ENCODE measurements at places on chromosomes 1 and 21.

- DNase-seq: no peak
Measured at GRCh38 chr1:30606166-30606565, 117.2 kb downstream of the MATN1 start.

DNA sequence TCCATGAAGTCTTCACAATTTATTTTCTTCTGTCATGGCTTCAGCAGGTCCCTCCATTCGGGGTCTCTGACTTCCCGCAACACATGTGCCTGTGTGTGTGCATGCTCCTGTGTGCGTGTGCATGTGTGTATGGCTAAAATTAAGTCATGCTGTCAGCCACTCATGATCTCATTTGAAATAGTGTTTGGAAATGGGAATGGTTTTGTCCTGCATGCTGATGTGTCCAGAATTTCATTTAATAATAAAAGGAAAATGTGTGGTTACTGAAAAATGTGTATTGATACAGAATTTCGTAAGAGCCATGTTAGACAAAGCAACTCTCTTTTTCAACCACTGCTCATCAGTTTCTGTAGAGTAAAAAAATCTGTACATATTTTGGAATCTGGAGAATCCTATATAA lies 123.8 kb upstream of the PRDX6 start:
- no peak for DNase-seq

DNA sequence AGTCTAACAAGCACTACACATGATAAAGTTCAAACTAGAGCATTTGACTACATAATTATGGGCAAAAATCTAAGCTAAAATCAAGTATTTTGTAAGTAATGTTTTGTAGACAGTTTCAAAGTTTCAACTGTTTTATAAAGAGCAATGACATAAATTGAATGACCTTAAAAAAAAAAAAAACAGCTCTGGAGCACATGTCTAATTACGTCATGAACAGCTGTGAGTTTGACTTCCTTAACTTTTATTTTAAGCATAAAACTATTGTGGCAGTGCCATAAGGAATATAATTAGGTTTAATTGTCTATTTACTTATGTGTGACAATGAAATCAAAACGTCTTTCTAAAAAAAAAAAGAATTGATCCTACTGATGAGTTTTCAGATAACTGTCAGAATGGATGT lies 272.5 kb upstream of the LRRC7 start:
- DNase-seq: no peak

- DNase-seq: no peak
Measured at GRCh38 chr1:219299420-219299819, 125.7 kb downstream of the LYPLAL1 start.

- DNase-seq: no peak
Measured at GRCh38 chr1:231417513-231417912, 4.6 kb downstream of the EGLN1 start.

- no peak for DNase-seq
Measured at GRCh38 chr1:213371847-213372619, 321.0 kb downstream of the RPS6KC1 start.

DNA sequence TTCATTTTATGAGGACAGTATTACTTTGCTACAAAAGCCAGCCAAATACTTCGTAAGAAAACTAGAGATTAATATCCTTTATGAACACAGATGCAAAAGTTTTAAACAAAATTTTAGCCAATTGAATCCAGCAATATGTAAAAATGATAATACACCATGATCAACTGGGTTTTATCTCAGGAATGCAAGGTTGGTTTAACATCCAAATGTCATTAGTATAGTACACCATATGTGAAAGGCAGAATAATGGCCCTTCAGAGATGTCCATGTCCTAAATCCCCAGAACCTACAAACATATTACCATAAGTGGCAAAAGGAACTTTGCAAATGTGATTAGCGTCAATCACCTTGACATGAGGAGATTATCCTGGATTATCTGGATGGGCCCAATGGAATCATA lies 16.7 kb upstream of the KCNJ6 start:
- no peak for DNase-seq

DNA sequence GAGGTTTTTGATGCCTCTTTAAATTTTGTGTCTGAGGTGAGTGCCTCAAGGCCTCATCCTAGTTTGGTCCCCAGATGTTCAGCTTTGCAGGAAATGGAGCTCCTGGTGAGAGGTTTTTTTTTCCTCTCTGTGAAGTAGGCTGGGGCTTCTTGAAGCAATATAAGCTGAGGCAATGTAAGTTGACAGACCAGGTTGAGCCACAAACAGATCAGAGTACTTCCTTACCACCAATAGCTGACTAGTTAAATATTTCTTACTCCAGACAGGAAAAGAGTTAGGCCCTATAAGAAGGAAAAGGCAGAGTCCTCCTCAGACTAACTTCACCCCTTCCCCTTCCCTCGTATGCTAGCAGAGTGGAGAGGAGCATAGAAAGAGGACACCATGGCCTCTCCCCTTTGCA lies 341.0 kb downstream of the LMO4 start:
- no peak for DNase-seq

- peak; percentile 53 for DNase-seq
Measured at GRCh38 chr1:97668945-97669344, 251.9 kb downstream of the DPYD start.
